ENCODE measurements at places on chromosomes 7 and 10.
A peak's percentile ranks its signal among the peaks of the same experiment; 100 is the strongest.

- DNase-seq: no peak
Observed at GRCh38 chr10:119176166-119176565, 2.4 kb downstream of the PRDX3 start.

DNA sequence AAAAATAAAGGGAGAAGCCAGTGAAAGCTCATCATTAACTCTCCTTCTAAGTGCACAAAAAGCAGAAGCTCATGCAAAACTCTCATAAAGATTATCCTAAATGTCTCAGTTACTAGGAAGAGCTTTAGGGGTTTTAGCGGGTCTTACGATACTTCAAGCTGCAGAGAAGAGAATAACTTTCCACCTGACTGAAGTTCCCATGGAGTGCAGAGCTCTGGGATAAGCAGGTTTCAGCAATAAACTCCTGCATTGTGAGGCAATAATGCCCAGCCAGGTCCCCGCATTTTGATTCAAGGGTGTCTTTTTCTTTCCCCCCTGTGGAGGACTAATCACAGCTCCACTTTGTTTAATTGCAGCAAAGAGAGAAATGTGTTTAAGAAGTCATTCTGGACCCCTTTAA lies 241.9 kb upstream of the SP8 start:
- DNase-seq: no peak

DNA sequence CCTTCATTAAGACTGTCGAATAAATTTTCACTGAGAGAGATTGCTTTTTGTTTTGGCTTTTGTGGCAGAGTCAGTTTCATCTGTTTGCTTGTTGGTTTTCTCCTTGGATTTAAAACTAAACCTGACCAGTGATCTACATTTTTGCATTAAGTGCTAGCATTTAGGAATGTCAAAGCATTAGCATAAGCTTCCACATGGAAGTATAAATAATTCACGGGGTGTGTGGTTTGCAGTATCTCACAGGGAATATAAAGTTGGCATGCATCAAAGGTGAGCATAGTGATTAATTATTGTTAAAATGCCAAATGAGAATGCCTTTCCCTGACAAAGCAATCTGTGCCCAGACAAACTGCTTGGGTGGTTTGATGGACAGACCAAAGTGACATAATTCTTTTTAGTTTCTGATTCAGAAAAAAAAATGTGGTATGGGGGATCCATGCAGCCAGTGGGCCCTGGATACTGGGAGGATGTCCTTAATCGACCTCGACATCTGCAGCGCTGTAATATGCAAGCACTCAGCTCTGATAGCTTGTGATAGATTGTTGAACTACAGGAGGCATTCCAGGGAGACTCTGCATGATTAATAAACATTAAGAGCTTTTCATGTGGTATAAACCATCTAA lies 339.3 kb upstream of the POM121L12 start:
- DNase-seq: no peak

DNA sequence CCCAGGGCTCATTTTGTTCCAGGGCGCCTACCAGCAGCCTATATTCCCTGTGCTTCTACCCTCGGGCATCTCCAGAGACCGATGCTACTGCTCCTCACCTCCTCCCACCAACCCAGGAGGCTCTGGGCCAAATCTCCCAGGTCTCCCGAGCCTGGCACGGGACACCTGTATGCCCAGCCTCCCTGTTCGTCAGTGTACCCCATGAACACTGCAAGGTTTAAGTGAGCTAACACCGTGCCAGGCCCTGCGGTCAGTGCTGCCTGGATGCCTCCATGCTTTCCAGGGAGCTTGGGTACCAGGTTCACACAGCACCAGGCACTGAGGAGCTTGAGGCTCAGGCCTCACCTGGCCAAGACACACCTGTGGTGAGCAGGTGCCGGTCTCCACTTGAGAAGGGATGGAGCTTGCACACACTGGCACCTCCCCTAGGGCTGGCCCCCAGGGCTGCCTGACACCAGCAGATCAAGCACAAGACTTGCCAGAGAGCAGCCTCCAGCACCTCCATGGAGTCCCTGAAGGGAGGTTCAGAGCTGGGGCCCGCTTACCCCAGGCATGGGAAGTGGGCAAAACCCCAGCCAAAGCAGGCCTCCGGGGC lies 80.3 kb downstream of the FAM53B start:
- no peak for DNase-seq

GRCh38 chr7:75806560-75807307 lies 6.9 kb downstream of the CCL24 start:
- no peak for DNase-seq

GRCh38 chr7:139720705-139721231 lies 57.0 kb downstream of the HIPK2 start:
- no peak for DNase-seq

DNA sequence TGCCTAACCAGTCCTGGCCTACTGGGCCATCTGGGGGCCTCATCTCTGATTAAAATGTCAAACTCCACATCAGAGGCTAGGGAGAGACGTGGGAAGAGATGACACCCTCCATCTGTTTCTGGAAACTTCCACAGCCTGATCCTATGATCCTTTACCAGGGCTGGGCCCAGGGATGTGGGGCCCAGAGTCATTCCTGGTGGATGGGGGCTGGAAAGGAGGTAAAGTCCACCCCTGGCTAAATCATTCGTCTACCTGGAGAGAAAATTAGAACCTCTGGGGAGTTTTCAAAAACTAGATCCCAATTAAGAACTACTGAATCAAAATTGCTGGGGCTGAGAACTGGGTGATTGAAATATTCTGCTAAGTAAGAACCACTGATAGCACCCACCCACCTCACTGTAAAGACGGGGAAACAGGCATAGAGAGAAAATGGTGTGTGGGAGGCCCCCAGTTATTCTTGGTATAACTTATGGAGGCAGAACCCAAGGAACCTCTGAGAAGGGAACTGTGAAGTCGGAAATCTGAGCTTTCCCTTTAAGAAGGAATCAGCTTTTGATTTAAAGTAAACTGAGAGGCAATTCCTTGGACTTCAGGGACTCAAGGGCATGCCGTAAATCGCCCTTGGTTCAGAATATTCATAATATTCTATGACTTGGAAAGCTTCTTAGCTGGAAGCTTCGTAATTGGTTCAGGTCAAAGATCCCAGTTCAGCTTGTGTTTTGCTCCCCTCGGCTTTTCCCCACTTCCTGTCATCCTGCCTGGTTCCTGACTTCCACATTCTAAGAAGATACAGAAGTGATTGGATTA lies 53.1 kb downstream of the PRKAG2 start:
- no peak for DNase-seq

GRCh38 chr7:36207451-36208291 lies 54.6 kb downstream of the EEPD1 start:
- DNase-seq: no peak

GRCh38 chr10:62924344-62924748 lies 108.2 kb upstream of the EGR2 start:
- DNase-seq: no peak

DNA sequence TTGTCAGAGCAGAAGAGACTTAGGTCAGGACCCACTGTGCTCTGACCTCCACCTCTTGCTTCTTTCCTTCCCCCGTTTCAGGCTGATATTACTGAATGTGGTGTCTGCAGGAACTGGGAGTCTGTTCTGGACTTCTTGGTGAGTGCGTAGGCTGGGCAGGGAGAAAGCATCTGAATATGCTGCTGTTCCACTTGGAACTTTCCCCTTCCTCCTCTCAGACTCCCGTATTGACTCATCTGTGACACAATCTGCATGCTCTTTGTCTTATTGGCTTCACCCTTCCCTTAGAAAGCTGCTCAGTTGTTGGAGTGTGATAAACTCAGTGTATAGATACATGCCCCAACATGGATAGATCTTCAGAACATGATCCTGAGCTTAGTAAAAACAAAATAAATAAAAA lies 137.6 kb upstream of the HABP2 start:
- no peak for DNase-seq

DNA sequence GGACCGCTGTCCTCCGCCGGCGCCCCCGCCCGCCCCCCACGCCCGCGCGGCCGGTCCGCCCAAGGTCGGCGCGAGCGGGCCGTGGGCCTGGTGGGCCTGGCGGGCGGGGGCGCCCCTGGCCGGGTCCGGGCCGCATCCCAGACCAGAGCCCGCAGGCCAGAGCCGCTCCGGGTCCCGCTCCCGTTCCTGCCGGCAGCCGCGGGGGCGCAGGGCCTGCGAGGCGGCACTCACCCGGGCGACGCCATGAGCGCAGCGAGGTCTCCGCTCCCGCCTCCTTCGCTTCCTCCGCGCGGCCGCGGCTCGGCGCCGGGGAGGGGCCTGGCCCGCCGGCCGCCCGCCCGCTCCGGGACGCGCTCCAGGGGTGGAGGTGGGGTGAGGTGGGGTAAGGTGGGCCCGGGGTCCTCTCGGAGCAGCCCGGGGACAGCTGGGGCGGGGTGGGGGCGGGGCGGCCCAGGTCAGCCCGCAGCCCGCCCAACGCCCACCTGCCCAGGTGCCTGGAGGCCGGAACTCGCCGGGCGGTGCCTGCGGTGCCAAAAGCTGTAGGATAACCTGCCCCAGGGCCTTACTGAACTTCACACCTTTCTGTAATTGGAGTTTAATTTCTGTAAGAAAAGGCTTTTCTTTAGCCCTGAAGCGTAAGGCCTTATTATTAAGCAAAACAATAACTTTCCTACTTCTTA lies at the start of gene URGCP:
TSS of gene URGCP (minus strand) at position 266 of the 680 bp plus-strand sequence. CDS start at position 245, 21 bp downstream.
- DNase-seq: peak; percentile 31

GRCh38 chr10:115829521-115830205 lies 443.3 kb downstream of the GFRA1 start:
- DNase-seq: no peak

GRCh38 chr7:157005456-157006204 lies 4.8 kb downstream of the MNX1 start:
- DNase-seq: no peak

GRCh38 chr10:80260295-80261243 lies 28.9 kb downstream of the MAT1A start:
- DNase-seq: no peak

DNA sequence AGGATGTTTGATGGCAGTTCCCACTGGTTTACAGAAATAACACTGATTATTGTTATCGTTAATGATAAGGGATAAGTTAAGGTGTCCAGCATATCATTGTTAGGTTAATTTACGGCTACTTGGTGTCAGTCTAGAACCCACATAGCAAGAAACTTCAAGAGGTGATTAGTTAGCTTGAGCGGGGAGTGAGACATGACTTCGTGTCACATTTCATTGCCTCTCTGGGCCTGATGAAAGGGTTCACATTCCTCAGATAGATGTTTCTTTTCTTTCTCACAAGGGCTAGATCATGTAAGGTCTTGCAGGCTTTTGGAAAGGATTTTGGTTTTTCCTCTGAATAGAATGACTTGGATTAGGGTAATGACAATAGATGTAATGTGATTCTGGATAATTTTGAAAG lies 26.7 kb downstream of the WAC start:
- no peak for DNase-seq

DNA sequence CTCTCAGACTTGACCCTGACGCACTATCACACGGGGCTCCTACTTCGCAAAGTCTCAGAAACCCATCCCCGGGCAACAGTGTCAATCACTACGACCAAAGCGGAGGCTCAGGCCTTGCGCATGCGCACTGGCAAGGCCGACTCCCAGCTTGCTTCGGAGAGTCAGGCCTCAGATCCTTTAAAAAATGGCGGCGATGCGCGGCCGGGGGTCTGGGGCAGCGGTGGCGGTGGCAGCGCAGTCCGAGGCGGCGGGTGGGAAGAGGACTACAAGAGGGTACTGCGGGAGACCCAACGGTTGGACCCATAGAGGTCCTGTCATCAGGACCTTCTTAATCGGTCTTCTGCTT lies 196.9 kb downstream of the ZNF716 start:
- DNase-seq: no peak

DNA sequence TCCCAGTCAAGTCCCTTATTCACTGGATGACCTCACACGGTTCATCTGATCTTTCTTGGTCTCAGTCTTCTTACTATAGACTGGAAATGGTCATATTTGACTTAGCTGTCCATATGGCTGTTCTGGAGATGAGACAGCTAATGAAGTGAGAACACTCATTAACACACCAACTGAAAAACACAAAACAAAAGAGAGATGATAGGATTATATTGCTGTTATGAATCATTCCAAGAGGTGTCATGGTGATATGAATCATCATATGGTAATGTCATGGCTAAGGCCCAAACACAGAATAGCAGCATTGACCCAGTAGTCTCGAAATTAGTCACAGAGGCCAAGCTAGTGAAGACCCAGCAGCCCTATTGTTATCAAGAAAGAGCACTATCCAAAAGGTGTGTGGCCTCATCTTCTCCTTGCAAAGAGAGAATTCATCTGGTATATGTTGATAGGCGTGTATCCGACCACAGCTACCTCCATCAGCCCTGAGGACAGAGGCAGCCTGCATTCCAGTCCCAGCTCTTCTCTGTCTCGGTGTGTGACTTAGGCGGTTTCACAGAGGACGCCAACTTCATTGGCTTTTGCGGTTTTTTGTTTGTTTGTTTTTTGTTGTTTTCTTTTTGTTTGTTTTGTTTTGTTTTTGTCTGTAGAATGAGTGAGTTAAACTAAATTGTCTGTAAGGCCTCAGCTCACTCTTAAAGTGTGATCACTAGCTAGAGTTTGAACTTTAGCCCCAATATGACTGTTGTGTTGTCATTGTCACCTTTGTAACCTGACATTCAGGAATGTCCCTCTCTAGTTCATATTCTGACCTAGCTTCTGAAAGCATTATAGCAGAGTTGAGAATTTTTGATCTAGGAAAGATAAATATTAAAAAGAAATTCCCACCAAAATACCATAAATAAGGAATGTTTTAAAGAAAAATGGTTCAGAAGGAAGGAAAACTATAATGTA lies 97.4 kb upstream of the PDCD4 start:
- peak; percentile 37 for DNase-seq

- DNase-seq: no peak
Observed at GRCh38 chr10:75035975-75036708, 75.3 kb upstream of the SAMD8 start.

- DNase-seq: no peak
Observed at GRCh38 chr7:25303281-25304181, 75.2 kb upstream of the NPVF start.

GRCh38 chr7:102304668-102305067 lies 18.0 kb downstream of the SH2B2 start:
- no peak for DNase-seq

- DNase-seq: no peak
Observed at GRCh38 chr7:29019387-29019786, 61.3 kb upstream of the TRIL start.

GRCh38 chr10:44386546-44387052 lies 1.7 kb upstream of the CXCL12 start:
- no peak for DNase-seq

DNA sequence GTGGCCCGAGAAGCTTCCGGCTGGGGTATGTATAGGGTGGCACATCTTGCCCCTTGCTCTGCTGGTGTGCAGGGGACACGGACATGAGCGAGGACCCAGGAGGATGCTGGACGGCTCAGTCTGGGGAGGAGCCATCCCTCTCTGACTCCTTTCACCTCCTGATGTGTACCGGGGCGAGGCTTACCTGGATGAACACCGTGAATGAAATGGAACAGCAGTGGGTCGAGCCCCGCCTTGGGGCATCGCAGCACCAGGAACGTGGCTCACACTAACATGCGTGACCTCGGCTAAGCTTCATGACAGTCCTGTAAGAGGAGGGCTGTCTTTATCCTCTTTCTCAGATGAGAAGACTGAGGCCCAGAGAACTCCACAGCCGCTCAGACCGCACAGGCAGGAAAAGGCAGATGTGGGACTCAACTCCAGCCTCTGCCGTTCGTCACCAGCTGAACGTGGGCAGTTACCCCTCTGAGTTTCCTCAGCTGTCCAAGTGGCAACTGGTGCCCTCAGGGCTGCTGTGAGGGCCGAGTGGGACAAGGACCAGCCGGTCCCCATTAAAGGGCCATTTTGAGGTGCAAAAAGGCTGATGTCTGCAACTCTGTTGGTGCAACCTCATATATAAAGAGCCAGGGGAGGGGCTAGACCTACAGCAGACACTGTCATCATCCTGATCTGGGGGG lies 54.5 kb downstream of the INSIG1 start:
- DNase-seq: no peak

Data from activated T-cell treated with anti-CD3 and anti-CD28 coated beads for 24 hours (primary cell).